T-helper 1 cell (primary cell): ENCODE measurements at places on chromosomes 2 and 18.

DNA sequence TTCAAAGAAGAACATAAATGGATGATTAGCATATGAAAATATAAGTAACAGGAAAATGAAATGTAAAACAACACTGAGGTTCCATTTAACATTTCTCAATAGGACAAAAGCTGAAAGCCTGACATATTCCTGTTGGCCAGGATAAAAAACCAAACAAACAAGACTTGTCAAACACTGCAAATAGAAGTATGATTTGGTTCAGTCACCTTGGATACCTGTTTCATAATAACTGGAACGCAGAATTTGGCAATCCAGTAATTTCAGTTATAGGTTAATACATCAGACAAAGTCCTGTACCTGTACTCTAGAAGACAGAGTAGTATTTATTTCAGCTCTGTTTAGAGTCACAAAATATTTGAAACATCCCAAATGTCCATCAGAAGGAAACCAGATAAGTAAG, 16.5 kb upstream of the EVA1A start:
- no peak for DNase-seq

DNA sequence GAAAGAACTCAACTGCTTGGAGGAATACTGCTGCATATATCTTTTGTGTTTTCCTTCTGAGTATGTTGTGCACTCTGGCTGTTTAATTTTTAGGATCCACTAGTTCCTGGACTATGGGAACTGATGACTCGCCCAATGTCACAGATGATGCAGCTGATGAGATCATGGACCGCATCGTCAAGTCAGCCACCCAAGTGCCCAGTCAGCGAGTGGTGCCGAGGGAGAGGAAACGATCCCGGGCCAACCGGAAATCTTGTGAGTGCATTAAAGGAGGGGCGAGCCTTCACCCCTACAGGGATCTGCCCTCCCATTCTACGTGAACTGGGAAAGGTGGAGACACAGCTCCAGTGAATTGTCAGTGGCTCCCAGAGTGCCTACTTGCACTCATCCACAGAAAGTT, 59.6 kb downstream of the TPGS2 start:
- DNase-seq, result no peak

DNA sequence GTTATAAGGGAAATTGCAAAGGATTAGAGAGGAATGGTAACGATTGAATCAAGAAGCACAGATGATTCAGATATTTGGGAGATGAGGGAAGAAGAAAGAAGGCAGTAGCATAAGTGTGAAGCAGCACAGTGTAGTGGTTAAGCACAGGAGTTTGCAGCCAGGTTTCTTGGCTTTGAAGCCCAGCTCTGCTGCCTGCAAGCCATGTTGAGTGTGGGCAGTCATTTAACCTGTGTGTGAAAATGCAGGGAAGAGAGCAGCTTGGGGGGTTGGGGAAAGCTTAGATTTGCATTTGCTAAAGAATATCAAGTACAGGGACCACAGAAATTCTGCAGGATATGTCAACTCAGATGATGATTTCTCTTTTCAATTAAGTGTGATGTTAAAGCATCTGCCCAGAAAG, 21.5 kb upstream of the RBMS1 start:
- no peak for DNase-seq

DNA sequence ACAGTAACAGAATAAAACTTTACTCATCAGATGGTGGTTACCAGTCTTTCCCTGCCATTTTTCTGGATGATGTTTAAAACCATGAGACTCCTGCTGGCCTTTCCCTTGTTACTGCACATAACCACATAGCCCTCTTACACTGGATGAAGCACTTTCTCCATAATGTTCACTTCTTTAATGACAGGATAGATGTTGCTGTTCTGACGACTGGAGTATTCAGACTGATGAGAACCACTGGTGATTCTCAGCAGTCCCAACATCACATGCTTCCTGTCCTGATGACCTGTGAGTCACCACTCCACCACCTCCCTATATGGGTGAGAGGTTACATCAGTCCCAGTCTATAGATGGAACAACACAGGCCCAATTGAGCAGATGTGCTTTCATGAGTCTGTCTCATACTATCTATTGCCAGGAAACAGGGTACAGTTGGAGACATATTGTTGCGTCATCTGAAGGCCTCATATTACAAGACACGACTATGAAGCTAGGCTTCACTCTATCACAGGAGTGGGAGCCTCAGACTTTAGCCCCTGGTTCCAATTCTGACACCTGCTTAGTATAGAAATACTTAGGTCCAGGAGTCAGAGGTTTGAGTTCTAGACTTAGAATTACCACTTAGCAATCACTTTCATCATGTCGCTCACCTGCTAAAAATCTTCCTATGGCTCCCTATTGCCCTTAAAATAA, 145.7 kb upstream of the KLF7 start:
- DNase-seq, result peak; percentile 90

DNA sequence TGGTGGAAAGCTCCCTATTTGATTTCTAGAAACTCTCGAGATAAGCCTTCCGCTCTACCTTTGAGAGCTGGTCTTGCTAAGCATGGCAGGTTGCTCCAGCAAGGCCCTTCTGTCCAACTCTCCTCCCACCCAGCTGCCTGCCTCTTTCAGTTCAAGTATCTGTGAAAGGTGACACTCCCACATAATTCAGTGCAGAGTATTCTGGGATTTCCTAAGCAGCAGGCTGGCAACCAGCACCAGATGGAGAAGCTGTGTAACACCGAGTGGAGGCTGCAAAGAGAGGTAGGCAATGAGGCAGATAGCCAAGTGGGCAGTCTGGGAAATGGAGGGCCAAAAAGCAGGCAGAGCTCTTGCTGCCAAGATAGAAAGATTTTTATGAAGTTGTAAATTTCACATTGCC, 88.4 kb upstream of the CAVIN2 start:
- DNase-seq, result no peak

DNA sequence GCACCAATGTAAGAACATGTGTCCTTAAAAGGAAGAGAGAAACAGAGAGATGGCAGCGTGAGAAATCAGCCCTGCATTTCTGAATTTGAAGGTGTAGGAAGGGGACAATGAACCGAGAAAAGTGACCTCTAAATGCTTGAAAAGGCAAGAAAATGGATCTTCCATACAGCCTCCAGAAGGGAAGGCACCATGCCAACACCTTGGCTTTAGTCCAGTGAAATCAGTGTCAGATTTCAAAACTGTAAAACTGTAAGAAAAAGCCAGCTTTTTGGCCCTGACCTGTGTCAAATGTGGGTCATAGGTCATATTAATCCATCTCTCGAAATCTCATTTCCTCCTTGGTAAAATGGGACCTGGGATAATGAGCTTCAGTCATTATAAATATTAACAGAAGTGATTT, 762.3 kb downstream of the DCDC2C start:
- no peak for DNase-seq

- no peak for DNase-seq
These were observed 1.3 kb downstream of the SPTBN1 start for GRCh38 chr2:54457323-54458023.

DNA sequence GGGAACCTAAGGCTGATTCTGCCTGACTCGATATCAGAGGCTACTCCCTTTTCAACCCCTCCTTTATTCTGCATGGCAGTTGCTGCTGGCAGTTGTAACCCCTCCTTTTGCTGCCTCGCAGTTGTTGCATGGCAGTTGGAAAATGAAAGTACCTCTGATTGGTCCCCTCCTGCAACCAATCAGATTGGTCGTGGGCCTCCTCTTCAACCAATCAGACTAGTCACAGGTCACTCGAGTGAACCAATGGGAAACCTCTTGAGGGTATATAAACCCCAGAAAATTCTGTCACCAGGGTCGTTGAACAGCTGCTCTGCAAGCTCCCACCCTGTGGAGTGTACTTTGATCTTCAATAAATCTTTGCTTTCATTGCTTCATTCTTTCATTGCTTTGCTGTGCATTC, 294.3 kb upstream of the SLC8A1 start:
- DNase-seq, result no peak

GRCh38 chr2:224545884-224546644, 39.1 kb downstream of the CUL3 start:
- DNase-seq, result no peak

DNA sequence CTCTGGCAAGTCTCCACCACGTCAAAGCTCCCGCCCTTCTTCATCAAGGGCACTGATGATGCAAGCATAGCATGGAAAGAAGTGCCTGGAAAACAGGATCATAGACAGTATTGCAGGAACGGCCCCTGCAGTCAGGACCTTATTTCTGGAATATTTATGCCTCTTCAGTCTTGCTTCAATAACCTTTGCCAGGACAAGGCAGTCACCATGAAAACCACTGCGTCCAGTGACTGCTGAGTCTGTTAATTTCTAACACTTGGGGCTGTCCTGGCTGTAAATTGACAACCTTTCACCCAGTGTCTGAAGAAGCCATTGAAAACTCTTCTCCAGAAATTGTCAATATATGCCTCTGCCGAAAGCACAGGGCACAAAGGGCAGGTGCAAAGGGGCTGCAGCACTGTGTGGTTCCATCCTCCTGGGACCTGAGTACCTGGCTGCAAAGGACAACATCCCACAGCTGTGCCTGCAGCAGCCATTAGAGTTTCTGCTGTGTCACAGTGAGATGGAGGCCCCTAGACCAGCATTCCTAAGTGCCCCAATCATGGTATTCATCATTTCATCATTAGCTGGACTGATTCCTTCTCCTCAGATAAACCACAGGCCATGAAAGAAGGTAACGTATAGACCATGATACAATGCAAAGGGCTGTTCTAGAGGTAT, 819.6 kb downstream of the RNF144A start:
- no peak for DNase-seq

DNA sequence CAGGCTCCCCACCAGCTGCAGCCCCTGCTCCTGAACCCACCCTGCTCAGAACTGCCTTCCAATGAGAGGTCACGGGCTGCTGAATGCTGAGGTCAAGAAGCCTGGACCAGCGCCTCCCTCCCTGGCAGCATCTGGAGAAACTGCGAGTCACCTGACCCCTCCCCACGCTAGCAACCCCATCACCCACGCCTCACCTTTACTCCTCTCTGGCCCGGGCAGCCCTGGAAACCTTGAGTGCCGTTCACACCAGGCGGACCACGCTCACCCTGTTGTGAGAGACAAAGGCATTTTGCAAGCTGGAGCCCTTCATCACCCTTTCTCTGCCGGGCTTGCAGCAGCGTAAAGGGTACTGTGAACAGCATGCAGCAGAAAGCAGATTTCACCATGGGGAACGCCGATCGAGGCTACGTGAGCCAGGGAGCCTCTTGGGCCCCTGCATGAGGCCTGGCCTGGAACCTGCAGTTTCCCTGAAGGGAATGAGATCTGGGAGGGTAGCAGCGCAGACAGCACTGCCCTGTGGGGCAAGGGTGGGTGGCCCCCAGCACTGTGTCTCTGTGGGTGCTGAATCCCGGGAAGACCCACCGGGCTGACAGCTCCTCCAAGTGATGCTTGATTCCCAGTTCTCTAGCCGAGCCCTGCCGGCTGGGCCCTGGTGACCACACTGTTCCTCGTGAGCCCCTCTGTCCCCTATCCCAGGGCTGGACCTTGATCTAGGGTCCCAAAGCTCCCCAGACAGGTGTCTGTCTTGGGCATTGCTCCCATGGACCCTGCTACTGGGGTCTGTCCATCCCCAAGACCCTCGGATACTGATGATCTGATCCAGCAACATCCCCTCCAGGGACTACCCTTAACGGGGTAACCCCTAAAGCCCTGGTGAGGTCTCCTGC, 53.8 kb downstream of the COL6A3 start:
- DNase-seq, result no peak

DNA sequence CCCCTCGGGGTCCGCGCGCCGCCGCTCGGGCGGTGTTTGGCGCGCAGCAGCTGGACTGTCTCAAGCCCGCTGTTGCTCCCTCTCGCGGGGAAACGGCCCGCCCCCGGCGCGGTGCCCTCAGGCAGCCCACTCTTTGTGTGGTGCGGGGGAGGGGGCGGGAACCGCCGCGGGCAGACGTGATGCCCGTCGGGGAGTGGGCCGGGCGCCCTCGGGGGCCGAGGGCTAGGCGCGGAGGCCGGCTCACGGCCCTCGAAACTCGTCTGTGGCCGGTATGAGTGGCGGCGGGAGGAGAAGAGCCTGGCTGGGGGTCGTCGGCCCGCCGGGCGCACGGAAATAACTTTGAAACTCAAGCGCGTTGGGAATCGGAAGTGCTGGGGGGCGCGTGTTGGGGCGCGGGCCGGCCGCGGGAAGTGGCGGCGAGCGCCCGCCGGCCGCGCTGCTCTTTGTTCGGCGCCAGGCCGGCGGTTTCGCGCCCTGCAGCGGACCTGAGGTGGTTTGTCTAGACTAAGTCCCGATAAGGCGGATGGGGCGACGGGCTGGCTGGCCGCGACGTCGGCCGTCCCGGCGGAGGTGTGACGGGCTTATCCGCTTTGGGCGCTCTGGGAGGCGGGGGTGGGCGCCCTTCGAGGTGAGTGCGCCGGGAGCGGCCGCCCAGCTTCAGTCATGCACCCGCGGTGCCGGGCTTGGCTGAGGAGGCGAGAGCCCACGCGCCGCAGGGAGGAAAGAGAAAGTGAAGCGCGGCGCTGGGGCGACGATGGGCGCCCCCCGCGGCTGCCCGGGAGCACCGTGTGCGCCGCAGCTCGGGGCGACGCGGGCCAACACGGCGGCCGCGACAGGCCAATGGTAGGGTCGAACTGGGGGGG, 679 bp downstream of the PTMA start:
- peak; percentile 29 for DNase-seq

- no peak for DNase-seq
These were observed 18.7 kb downstream of the C2orf74 start for GRCh38 chr2:61180686-61181085.

- DNase-seq, result no peak
These were observed 1.1 kb downstream of the HNRNPLL start for GRCh38 chr2:38601463-38602135.

GRCh38 chr2:164511738-164512137, 109.5 kb downstream of the GRB14 start:
- no peak for DNase-seq

- no peak for DNase-seq
These were observed 7.8 kb upstream of the GIGYF2 start for GRCh38 chr2:232689152-232689910.

DNA sequence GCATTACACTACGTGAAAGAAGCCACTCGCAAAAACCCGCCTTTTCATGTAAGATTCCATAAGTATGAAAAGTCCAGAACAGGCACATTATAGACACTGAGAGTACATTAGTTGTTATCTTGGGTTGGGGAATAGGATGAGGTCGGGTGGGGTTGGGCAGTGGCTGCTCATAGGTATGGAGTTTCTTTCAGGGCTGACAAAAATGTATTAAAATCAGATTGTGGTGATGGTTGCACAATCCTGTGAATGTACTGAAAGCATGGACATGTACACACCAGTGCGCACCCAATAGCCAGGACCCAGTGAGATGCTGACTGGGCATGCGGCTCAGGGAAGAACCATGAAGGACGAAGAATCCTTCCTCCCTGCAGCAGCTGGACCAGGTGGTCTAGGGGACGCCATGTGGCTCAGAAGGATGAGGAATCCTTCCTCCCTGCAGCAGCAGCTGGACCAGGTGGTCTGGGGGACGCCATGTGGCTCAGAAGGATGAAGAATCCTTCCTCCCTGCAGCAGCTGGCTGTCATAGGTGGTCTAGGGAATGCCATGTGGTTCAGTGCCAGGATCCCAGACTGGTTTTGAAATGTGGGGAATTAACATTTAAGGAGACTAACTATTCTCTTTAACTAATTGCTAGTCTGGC, 50.1 kb downstream of the MBP start:
- no peak for DNase-seq

GRCh38 chr18:49569724-49570123, 7.9 kb downstream of the LIPG start:
- no peak for DNase-seq

GRCh38 chr2:17759805-17760204, 5.9 kb downstream of the GEN1 start:
- DNase-seq, result no peak

GRCh38 chr2:117785740-117786139, 28.8 kb upstream of the DDX18 start:
- no peak for DNase-seq
